ENCODE measurements at places on chromosomes 13 and 19.

GRCh38 chr19:28519952-28520861, 692.7 kb downstream of the UQCRFS1 start:
- no peak for DNase-seq

- DNase-seq = no peak
These were observed 539.7 kb downstream of the RFC3 start for GRCh38 chr13:34357435-34358232.

DNA sequence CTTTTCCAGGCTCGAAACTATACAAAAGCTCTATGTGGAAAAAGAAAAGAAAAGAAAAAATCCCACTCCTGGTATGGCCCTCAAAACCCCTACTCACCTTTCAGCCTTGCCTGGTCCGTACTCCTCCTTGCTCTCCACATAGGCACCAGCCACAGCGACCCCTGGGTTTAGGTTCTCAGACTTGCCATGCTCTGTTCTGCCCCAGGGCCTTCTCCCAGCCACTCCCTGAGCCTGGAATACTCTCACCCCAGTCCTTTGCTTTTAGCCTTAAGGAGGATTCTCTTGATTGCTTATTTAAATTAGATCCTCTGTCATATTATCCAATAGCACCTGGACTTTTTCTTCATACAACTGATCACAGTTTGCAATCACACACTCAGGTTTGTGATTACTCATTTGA, 522.5 kb downstream of the DIAPH3 start:
- no peak for DNase-seq

DNA sequence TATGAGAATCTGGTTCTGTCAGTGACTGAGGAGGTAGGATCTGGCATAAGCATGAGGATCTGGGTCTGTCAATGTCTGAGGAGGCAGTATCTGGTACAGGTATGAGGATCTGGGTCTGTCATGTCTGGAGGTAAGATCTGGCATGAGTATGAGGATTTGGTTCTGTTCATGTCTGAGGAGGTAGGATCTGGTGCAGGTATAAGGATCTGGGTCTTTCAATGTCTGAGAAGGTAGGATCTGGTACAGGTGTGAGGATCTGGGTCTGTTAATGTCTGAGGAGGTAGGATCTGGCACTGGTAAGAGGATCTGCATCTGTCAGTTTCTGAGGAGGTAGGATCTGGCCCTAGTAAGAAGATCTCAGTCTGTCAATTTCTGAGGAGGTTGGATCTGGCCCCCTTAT, 12.4 kb upstream of the PDCD2L start:
- no peak for DNase-seq

GRCh38 chr19:24062190-24062589, 24.8 kb upstream of the ZNF254 start:
- DNase-seq = no peak

- DNase-seq = no peak
These were observed 242.1 kb downstream of the FGF9 start for GRCh38 chr13:21913010-21913409.

- DNase-seq = peak; percentile 69
These were observed 13.5 kb downstream of the ARL11 start for GRCh38 chr13:49641801-49642291.

DNA sequence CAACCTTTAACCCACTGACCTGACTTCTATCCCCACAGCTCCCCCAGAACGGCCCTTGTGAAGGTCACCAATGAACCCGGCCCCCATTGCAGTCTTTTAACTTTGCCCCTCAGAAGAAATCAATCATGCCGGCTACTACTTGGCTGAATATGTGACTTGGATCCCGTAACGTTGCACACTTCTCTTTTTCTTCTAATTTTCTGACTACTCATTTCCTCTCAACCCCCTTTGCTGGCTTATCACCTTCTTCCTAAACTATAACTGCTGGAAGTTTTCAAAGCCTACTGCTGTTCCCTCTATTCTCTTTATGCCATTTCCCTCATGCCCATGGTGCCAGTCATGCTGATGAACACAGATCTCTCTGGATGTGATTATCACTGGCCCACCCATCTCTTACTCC, 367.6 kb downstream of the DNAJC15 start:
- peak; percentile 76 for DNase-seq

GRCh38 chr13:22214184-22214583, 543.3 kb downstream of the FGF9 start:
- DNase-seq = peak; percentile 86

- DNase-seq = no peak
These were observed 29.6 kb downstream of the GJA3 start for GRCh38 chr13:20131057-20131832.

DNA sequence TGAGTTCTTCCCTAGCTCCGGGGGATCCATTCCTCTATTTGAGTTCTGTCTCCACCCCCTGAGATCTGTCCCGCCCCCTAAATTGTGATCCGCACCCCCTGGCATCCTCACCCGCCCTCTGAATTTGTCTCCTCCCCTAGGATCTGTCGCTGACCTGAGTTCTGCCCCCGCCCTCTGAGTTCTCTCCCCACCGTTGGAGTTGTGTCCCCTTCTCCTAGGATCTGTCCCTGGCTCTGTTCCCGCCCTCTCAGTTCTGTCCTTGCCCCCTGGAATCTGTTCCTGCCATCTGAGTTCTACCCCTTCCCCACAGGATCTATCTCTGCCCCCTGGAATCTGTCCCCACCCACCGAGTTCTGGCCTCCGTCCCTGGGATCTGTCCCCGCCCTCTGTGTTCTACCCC, 1.0 kb upstream of the SLC17A7 start:
- DNase-seq = no peak

DNA sequence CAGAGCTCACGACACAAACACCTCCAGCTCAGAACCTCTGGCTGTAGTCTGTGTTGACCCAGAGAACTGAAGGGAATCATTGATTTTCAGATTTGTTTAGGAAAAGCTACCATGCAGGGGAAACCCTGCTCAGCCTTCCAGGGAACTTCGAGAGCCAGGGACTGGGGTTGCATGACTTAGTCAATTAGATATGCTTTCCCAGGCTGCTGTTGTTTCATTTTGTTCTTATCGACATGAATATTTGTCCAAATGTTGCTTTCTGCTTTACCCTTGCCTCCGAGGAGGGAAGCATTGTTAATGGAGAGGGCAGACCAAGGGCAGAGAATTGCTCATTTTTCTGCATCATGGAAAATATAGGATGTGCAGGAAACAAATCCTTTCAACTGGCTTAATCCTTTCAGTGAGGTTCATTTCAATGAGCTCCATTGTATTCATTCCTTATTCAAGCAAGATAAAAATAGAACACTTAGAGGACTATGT, 82.5 kb downstream of the KLF5 start:
- DNase-seq = no peak

DNA sequence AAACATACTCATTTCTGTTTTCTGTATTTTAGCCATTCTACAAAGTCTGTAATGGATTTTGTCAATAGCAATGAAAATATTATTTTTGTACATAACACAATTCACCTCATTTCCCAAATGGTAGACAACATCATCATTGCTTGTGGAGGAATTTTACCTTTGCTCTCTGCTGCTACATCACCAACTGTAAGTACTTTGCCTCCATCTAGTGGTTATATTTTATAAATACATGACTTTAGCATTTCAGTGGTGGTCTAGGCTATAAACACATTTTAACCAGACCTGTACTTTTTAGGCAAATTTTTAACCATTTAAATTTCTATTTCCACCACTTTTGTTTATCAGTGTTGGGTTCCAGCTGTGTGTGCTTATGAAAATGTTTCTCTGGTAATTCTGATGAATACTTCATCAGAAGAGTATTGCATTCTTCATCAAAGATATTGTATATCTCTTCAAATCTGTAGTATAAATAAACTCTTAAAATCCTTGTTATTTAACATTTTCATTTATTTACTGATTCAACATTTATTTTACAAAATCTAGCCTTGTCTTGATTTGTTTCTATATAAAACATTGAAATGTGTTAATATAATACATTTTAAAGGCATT, 222.4 kb downstream of the NBEA start:
- DNase-seq = peak; percentile 55

DNA sequence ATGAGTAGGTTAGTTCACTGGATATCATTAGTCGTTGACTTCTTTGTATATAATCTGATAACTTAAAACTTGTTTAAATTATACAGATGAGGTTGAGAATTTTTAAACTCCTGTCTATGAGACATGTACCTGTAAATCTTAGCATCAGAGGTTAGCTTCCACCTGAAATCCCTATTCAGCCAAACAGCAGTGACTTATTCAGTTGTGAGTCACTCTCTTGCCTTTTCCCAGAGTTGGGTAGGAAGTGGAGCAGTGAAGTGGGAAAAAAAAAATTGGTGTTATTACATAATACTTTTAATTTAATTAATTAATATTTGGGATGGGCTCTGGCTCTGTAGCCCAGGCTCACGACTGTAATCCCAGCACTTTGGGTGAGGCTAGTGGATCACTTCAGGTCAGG, 32.9 kb downstream of the ZNF701 start:
- DNase-seq = no peak

DNA sequence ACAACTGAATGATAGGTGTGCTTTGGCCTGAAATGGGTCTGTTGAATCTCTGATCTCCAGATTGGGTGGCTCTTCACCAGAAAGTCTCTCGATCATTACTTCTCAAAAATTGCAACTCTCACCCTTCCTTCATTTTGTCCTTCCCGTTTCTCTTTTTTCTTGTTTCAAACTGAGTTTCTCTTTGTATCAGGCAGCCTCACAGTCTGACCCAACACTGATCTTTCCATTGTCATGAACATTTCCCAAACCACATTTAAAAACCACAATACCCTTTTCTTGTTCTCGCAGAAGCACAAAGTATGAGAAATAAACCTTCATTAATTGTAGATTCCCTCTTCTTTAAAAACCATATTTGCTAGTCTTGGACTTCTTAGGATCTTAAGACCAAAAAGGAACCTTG, 33.6 kb upstream of the HMGB1 start:
- peak; percentile 17 for DNase-seq
